ENCODE measurements at places on chromosomes 5 and 9.

- DNase-seq: no peak
These were observed 5.8 kb upstream of the PLPP1 start for GRCh38 chr5:55540525-55540924.

DNA sequence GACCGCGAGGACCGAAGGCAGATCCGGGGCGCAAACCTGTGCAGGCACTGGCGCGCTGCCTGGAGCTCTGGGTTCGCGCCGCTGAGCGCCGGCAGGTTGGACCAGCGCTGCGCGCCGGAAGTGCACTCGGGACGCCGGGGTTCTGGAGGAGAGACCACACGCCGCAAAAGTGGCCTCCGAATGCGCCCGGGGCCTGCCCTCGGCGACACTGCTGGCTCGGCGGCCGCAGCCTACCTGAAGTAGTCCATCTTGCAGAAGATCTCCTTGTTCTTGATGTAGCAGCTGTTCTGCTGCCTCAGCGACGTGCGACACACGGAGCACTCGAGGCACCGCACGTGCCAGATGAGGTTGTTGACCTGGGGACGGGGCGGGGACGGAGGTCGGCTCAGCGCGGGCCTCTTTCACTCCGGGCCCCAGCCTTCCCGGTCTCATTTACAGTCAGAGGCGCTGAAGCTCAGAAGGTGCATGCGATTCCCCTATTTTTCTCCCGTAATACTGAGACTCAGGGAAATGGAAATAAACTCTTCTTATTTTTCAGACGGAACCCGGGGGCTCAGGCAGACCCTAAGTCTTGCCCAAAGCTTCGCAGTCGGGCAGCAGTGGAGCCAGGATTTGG lies 2.5 kb downstream of the LHX6 start:
- no peak for DNase-seq

DNA sequence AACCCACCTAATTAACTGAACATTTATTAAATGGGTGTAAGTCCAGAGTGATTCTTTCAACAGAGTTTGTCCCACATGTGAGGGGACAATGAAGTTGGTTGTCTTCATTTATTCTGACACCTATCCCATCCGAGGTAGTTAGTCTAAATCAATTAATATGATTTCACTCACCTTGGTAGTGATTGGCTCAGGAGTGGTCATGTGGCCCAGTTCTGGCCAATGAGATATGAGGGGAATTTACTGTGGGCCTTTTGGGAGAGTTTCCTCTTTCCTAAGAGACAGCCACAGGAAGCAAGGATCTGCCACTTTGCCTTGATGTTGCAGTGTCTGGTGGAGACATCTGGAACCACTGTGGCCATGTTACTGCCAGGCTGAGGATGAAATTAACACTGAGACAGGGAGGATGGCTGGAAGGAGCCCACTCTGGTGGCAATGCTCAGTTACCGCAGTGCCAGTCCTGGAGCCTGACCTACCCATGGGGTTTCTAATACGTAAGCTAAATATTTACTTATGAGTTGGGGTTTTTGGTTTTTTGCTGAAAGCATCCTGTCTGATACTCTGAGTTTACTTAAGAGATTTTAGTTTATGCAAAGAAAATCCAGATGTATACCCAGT lies 118.6 kb downstream of the FGF18 start:
- DNase-seq: no peak

- no peak for DNase-seq
These were observed 279.7 kb downstream of the NPR3 start for GRCh38 chr5:32990593-32991420.

DNA sequence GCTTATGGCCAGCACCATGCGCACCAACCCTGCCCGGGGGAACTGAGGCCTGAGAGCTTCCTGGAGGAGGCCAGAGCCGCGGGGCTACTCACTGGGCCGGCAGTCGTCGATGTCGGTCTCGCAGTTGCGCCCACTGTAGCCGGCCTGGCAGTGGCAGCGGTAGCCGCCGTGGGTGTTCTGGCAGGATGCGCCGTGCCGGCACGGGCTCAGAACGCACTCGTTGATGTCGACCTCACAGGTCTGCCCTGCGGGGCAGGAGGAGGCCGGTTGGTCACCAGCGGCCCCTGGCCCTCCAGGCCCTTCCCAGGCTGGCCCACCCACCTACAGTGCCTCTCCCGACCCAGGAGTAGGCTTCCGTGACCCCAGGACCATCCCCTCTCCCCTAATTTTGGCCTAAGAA lies 27.7 kb upstream of the SEC16A start:
- no peak for DNase-seq

- no peak for DNase-seq
These were observed 250.3 kb downstream of the ENC1 start for GRCh38 chr5:74390306-74390637.

DNA sequence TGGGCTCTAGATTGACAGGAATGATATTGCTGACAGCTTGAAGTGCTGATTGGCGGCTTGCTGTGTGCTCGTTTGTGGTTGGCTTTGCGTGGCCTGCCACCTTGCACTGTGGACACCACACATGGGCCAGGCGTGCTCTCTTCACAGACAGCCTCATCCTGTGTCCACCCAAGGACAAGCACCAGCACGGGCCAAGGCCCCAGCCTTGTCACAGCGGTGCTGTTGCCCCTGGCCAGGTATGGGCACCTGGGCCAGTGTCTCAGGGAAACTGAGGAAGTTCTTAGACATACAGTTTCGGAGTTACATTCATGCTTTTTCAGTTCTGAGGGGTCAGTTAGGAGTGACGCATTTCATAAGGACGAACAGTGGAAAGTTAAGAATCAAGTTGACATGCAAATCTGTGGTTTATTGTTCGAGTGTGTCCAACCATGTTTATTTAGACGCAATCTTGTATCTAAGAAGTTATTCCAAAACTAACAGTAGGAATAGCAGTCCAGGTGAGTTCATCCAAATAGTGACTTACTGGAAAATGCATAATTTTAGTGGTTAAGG lies 125.9 kb downstream of the EHMT1 start:
- DNase-seq: no peak

DNA sequence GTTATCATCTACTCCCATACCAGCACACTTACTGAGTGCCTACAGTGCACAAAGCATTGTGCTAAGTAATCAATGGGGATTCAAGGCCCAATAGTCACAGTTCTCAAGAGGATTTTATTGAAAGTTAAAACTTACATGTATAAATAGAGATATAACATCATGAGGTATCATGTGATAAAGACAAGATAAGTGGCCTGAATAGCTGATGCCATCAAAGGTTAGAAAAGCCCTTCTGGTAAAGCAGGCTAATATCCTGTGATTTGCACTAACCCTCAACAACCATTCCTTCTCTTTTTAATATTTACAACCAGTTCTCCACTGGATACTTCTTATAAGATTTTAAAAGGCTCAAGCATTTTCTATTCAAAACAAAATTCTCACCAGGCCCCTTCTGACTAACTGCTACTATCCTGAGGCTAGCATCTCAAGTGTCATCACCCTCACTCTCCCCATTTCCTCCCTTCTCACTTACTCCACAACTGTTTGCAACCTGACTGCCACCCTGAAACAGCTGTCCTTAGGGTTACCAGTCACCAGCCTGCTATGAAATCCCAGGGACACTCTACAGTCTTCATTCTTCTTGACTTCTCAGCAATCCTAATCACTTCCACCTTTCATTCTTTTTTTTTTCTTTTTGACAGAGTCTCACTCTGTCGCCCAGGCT lies 377.9 kb downstream of the ENC1 start:
- no peak for DNase-seq

GRCh38 chr9:28163619-28164018 lies 590.3 kb upstream of the C9orf72 start:
- DNase-seq: no peak

DNA sequence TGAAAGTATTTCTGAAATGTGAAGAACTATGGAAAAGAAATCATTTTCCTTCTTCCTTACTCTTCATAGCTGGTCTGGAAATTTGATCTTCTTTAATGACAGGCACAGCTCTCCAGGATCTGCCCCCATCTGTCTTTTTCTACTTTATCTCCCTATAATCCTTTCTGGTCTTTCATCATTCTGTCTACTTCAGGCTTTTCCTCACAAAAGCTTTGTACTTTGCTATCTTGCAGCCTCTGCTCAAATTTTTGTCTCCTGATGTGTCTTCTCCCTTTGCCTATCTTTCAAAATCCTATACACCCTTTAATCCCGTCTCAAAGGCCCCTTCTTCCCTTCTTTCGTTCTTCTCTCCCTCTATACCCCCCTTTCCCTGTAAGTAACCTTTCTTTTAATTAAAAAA lies 114.9 kb upstream of the ATP10B start:
- no peak for DNase-seq

DNA sequence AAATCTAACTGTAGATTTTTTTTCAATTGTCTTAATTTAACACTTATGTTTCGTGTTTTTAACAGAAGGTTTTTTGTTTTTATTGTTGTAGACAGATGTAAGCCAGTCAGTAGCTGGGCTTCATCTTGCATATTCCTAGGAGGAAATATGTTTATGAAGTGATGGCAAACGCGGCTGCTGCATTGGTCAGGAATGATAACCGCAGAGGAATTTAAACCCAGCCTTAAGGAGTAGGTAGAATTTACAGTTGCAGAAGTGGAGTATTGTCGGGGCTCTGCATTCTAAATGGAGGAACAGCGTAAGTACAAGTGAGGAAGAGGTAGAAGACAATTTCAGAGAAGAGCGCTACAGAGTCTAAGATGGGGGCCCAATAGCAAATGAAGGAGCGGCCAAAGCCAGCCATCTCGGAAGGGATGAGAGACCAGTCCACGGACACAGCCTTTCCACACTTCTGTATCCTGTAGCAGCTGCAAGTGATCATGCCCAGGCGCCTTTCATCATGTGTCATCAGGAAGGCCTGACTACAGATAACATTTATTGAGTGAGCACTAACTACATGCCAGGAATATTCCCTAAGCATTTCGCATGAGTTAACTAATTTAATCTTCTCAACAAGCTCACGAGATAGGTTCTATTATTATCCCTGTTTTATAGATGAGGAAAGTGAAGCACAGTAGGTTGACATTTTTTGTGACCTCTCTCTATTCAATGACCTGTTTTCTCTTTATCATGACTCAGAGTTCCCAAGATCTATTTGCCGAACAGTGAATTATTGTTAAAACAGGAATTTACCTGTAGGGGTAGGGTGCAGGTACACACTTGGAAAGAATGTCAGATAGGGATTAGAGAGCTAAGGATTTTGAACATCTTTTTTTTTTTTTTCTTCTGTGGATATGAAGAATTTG lies 38.1 kb downstream of the CMYA5 start:
- DNase-seq: no peak

DNA sequence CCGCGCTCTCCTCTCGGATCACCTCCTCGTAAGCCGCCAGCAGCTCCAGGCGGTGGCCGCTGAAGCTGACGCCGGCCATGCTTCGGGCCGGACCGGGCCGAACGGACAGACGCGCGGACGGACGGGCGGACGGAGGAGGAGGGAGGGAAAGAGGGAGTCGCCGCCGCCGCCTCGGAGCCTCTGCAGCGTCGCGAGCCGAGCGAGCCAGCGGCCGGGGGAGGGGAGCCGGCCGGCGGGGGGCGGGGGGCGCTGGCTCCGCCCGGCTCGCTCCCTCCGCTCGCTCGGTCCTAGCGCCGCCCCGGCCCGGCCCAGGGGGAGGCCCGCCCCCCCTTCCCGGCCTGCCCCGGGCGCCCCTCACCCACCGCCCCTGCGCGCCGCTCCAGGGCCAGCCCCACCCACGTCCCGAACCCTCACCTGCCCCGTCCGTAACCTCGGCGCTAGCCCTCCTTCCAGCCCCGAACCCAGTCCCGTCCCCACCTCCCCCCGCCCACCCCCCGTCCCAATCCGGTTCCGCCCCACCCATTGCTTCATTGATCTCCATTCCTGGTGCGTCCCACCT lies at the start of gene DBN1:
Gene DBN1 (minus strand): TSS at position 192 of the 559 bp plus-strand sequence. CDS start 113 bp downstream, at position 79.
- peak; percentile 60 for DNase-seq

GRCh38 chr5:8383616-8384015 lies 514.7 kb downstream of the MTRR start:
- no peak for DNase-seq

DNA sequence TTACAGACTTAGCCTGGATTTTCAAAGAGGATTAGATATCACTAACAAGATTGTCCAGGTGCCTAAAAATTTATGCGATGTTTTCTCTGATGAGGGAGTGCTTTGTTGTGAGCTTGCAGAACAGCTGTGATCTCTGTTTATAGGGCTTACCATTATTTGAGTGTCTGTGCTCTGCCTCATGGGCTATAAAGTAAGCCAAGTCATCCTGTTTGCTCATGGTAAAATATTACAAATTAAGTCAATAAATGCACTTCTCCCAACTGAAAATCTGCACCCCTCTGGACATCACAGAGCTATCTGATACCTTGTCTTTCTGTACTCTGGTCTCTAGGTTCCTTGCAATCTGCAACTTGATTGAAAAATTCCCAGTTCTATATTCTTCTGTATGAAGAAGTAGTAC lies 293.4 kb upstream of the ACTBL2 start:
- no peak for DNase-seq

- no peak for DNase-seq
These were observed 147.9 kb downstream of the MSX2 start for GRCh38 chr5:174872271-174872670.

- DNase-seq: no peak
These were observed 2.2 kb upstream of the CEP120 start for GRCh38 chr5:123425431-123425830.

DNA sequence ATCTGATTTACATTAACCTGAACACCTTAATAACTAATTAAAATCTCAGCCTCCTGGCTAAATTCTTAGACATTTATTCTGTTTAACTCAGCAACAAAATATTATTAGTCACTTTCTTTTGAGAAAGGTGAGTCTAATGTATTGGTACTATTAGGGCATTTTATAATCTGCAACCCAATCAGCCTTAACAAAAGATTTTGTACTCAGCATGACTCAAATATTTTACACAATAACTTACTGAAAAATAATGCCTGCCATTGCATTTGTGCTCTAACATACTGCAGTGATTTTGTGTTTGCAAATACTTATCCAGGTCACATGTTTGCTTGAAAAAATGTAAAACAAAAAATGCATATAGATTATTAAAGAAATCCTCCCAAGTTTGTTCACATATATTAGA lies 1129.9 kb downstream of the TAF11L14 start:
- DNase-seq: no peak

DNA sequence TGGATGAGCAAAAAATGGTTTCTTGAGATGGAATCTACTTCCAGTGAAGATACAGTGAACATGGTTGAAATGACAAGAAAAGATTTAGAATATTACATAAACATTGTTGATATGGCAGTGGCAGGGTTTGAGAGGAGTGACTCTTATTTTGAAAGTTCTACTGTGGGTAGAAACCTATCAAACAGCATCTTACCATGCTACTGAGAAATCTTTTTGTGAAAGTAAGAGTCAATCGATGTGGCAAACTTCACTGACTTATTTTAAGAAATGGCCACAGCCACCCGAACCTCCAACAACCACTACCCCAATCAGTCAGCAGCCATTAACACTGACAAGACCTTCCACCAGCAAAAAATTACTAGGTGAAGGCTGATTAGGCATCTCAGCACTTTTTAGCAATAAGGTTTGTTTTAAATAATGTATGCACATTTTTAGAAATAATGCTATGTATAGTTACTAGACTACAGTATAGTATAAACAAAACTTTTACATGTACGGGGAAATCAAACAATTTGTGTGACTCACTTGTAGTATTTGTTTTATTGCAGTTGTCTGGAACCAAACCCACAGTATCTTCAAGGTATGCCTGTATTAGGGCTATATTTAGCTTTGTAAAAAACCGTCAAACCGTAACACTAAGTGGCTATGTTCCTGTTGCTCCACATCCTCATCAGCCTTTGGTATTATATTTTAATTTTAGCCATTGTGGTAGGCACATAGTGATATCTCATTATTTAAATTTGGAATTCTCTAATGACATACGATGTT lies 30.6 kb upstream of the ADAMTS6 start:
- DNase-seq: no peak

GRCh38 chr5:73093943-73094342 lies 26.4 kb upstream of the TMEM171 start:
- DNase-seq: no peak

Data from NCI-H146 (cell line).